Glutamatergic neuron (in vitro differentiated cells): ENCODE measurements at places on chromosomes 11 and 22. TPM values are rescaled to one million over a fixed set of nuclear protein-coding genes. Genes with fewer than 3 reads are reported as not detected.

The C22orf31 gene
- not detected for total RNA-seq

The NLRP14 gene
- total RNA-seq: not detected

The TCN1 gene
- not detected for total RNA-seq

The CHEK2 gene
- 7.4 TPM for total RNA-seq

The IFITM10 gene
- total RNA-seq: 5.4 TPM

The DDI1 gene
- not detected for total RNA-seq

The ARCN1 gene
- total RNA-seq: 118 TPM

DNA sequence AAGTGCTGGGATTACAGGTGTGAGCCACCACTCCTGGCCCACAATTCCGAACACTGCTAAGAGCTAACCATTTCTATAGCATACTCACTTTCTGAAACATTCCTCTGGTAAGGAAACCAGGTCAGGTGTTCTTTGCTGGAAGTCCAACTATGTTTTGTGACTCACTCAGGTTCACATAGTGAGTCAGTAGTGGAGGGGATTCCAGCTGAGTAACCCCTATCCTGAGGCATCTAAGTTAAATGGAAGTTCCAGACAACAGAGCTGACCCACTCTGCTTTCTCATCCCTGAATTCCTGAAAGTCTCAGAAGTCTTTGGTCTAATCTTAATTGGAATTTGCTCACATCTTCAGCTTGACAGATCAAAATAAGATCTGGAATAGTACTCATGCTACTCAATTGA is 3.0 kb upstream of the CHRNA10 start:
- DNase-seq: no peak
- H3K27me3 ChIP-seq: peaks cover 4% of the 10 kb centered on the region
- H3K27ac ChIP-seq: no peak overlapping the region

DNA sequence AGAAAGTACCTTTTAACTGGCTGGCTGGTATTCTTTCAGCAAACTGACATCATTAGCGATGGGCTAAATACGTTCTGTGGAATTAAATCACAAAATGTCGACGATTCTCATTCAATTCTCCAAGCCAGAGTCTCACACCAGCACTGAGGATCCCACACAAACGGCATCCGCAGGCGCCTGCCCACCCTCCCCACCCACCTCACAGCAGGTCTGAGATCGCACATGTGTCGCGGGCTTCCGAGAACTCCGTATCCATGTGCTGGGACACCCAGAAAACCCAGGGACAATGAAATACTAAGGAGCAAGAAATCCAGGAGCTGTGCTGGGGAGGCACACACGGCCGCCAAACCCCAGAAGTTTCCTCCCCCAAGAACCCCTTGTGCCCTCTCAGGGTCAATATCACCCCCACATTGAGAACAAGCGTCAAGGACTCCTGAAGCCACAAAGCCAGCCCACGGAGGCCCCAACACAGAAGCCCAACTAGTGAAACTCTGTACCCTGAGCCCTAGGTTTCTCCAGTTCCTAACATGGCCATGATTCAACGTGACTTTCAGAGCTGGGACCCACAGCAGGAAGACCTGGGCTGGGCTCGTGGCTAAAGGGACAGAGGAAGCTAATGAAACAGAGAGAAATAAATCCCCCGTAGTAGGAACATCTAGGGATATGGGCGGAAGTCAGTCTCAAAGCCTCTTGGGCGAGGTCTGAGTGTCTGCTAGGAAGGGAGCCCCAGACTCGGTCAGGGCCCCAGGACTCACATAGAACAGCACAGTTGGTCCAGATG is 8.0 kb downstream of the TOLLIP start:
- H3K4me3 ChIP-seq: no peak overlapping the region
- peaks cover 19% of the 10 kb centered on the region for H3K4me1 ChIP-seq
- H3K27ac ChIP-seq: no peak overlapping the region
- DNase-seq: no peak
- no peaks in the 10 kb centered on the region for H3K27me3 ChIP-seq

GRCh38 chr11:72703267-72704008 is 29.2 kb upstream of the PDE2A start:
- H3K27me3 ChIP-seq: peaks cover 19% of the 10 kb centered on the region
- no peak overlapping the region for H3K4me3 ChIP-seq
- H3K27ac ChIP-seq: peak overlapping the region; percentile 64
- DNase-seq: peak; percentile 80

GRCh38 chr11:67006029-67006884 is 16.7 kb upstream of the SYT12 start:
- peaks cover 3% of the 10 kb centered on the region for H3K27me3 ChIP-seq
- H3K27ac ChIP-seq: no peak overlapping the region
- peak; percentile 47 for DNase-seq
- no peaks in the 10 kb centered on the region for H3K36me3 ChIP-seq
- H3K4me1 ChIP-seq: peaks cover 4% of the 10 kb centered on the region

DNA sequence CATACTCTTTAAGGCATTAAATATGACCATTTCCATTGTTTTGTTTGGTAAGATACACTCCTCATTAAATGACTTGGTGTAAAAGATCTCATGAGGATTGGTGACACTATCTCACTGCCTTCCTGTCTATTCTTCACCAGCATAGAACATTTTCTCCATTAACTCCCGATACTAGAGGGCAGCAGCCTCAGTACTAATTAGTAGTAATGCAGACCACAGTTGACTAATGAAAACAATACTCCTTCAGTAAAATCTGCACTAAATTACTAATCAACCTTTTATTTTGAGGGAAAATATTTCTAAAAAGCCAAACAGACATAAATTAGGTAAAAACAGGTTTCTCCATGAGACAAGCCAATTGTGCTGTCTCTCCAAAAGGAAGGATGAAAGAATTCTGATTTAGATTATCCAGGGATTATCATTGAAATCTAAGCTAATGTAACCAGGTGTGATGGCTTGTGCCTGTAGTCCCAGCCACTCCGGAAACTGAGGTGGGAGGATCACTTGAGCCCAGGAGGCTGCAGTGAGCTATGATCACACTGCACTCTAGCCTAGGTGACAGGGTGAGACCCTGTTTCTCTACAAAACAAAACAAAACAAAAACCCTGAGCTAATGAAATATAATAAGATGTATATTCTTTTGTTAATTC is 9.4 kb downstream of the PGM2L1 start:
- H3K36me3 ChIP-seq: no peaks in the 10 kb centered on the region
- H3K4me3 ChIP-seq: no peak overlapping the region
- H3K4me1 ChIP-seq: peaks cover 15% of the 10 kb centered on the region
- peak; percentile 42 for DNase-seq
- H3K27me3 ChIP-seq: peaks cover 4% of the 10 kb centered on the region
- peak overlapping the region; percentile 67 for H3K27ac ChIP-seq

DNA sequence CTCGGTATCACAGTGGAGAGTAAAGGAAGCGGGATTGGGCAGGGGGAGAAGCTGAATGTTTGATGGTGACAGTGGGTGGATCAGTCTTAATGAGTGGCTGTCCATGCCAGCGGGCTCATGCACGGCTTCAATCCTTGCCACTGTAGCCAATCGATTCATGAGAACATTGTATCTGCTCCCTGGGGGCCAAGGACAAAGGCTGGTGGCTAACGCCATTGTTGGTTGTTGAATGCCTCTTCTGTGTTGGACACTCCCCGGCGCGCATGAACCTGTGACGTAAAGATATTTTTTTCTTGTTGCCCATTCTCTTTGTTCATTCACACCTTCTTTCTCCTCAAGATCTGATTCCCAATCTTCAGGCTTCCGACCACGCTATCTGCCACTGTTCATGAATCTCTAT is 20.9 kb upstream of the ATXN10 start:
- H3K4me3 ChIP-seq: no peak overlapping the region
- peaks cover 5% of the 10 kb centered on the region for H3K4me1 ChIP-seq
- peak overlapping the region; percentile 39 for H3K27ac ChIP-seq
- peaks cover 6% of the 10 kb centered on the region for H3K36me3 ChIP-seq
- H3K27me3 ChIP-seq: peaks cover 7% of the 10 kb centered on the region

- H3K27me3 ChIP-seq: peaks cover 3% of the 10 kb centered on the region
- H3K36me3 ChIP-seq: no peaks in the 10 kb centered on the region
- no peak overlapping the region for H3K27ac ChIP-seq
- no peak for DNase-seq
- H3K4me1 ChIP-seq: no peaks in the 10 kb centered on the region
Observed at GRCh38 chr11:129705341-129705740, 110.3 kb upstream of the TMEM45B start.

DNA sequence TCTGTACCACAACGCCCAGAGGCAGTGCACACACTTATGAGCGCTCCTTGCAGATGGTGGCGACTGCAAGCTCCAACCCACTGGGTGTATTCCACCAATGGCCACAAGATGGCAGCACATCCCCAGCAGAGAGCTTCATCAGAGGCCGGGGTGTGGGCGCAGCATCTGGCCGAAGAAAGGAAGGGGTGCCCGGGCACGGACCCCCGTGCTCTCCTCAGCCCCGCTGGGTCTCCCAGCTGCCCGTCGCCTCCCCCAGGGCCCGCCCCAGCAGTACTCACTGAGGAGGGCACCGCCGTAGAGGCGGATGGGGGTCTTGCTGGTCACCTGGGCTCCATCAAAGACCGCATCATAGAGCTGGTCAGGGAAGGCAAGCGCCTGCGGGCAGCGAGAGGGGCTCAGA is 14.2 kb downstream of the TP53I11 start:
- DNase-seq: peak; percentile 95
- no peak overlapping the region for H3K4me3 ChIP-seq
- H3K27ac ChIP-seq: peak overlapping the region; percentile 8
- H3K27me3 ChIP-seq: peaks cover 22% of the 10 kb centered on the region
- H3K36me3 ChIP-seq: peaks cover 4% of the 10 kb centered on the region

DNA sequence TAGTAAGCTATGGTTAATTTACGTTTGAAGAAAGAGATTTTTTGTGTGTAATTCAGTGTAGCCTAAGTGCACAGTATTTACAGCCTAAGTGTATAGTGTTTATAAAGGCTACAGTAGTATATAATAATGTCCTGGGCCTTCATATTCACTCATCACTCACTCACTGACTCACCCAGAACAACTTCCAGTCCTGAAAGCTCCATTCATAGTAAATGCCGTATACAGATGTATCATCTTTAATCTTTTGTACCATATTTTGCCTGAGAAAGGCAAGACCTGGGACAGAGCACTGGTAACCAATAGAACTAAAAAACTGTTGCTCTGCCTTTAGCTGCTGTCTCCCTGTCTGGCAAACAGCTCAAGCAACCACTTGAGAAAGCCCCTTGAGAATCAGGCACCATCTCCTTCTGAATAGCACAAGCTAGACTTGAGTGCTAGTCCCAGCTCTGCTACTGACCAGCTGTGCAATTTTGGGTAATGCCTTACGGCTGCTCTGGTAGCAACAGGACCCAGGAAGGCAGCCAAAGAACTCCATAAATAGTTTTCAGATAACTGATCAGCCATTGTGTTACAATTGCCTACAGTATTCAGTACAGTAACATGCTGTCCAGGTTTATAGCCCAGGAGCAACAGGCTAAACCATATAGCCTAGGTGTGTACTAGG is 131.3 kb downstream of the KCNC1 start:
- H3K4me3 ChIP-seq: no peak overlapping the region
- peaks cover 8% of the 10 kb centered on the region for H3K36me3 ChIP-seq
- H3K27me3 ChIP-seq: no peaks in the 10 kb centered on the region
- no peak overlapping the region for H3K27ac ChIP-seq

- H3K27me3 ChIP-seq: no peaks in the 10 kb centered on the region
- peaks cover 36% of the 10 kb centered on the region for H3K4me1 ChIP-seq
- no peaks in the 10 kb centered on the region for H3K36me3 ChIP-seq
- peak overlapping the region; percentile 0 for H3K4me3 ChIP-seq
Observed at GRCh38 chr11:10673501-10674062, 20.0 kb downstream of the IRAG1 start.

GRCh38 chr22:48197189-48197690 is 1434.8 kb downstream of the TBC1D22A start:
- no peak overlapping the region for H3K27ac ChIP-seq
- DNase-seq: no peak
- H3K36me3 ChIP-seq: peaks cover 9% of the 10 kb centered on the region
- H3K4me1 ChIP-seq: no peaks in the 10 kb centered on the region
- H3K4me3 ChIP-seq: no peak overlapping the region

DNA sequence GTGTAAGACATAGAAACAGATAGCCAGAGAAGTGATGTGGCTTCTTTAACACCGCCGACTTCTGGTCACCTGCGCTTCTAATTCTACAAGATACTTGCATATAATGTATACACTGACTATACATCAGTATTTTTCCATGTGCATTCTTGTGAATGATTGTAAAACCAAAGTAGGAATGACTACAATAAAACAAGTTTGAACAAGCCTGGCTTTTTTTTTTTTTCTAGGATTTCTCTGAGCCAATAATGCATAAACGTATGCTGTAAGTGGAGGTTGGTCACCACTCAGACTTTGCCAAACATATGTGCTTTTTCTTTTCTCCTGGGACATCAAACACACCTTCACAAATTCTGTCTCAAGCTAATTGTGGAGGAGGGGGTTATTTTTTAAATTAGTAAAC is 237.8 kb upstream of the KIRREL3 start:
- peaks cover 55% of the 10 kb centered on the region for H3K4me1 ChIP-seq
- no peaks in the 10 kb centered on the region for H3K36me3 ChIP-seq
- H3K27me3 ChIP-seq: no peaks in the 10 kb centered on the region

- H3K27me3 ChIP-seq: peaks cover 8% of the 10 kb centered on the region
- peaks cover 28% of the 10 kb centered on the region for H3K4me1 ChIP-seq
- no peak overlapping the region for H3K27ac ChIP-seq
- no peaks in the 10 kb centered on the region for H3K36me3 ChIP-seq
- no peak for DNase-seq
Observed at GRCh38 chr11:128897826-128898225, 6.7 kb downstream of the KCNJ5 start.

DNA sequence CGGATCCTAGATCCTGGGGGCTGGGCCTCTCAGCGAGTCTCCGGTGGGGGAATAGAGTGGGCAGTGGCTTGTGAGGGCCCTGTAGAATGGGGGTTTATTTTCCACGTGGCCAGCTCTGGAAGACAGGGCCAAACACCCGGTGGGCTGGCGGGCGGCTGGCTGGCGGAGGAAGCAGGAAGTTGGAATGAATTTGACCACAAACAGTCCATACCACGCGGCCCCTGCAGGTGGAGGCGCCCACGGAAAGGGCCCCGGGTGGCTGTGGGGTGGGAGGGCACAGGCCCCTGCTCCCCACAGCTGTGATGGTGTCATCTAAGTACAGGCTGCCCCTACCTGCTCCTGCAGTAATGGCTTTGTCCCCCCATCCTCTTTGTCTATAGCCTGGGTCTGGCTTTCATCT is 15.1 kb downstream of the MCAT start:
- H3K27me3 ChIP-seq: peaks cover 6% of the 10 kb centered on the region
- H3K4me3 ChIP-seq: no peak overlapping the region
- no peaks in the 10 kb centered on the region for H3K36me3 ChIP-seq
- no peak overlapping the region for H3K27ac ChIP-seq
- H3K4me1 ChIP-seq: peaks cover 5% of the 10 kb centered on the region
- no peak for DNase-seq

GRCh38 chr11:81000735-81001134 is 1559.9 kb upstream of the TENM4 start:
- H3K4me1 ChIP-seq: no peaks in the 10 kb centered on the region
- H3K27me3 ChIP-seq: no peaks in the 10 kb centered on the region
- DNase-seq: no peak

GRCh38 chr11:107017104-107017432 is 1.2 kb downstream of the GUCY1A2 start:
- peaks cover 10% of the 10 kb centered on the region for H3K4me1 ChIP-seq
- no peaks in the 10 kb centered on the region for H3K36me3 ChIP-seq
- no peak for DNase-seq
- H3K4me3 ChIP-seq: peak overlapping the region; percentile 88
